K562 (cell line): ENCODE measurements at places on chromosomes 13 and 19.

GRCh38 chr13:111323549-111323948, 3.1 kb downstream of the TEX29 start:
- DNase-seq = no peak

DNA sequence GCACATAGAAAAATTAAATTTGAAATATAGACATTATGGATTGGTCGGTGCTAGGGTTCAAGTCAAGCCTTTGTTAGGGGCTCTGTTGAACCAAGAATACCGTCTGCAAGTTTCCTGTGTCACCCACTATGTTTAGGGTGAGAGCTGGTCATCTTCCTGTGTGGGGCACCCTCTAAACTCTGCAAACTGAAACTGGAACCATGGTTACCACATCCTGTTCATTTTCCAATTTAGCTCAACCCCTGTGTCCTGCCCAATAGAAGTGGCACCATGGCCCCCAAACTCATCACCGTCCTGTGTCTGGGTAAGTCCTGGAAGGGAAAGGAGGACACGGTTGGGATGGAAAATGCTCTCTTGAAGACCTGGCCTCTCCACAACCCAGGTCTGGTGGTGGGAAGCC, 29.9 kb downstream of the LAIR2 start:
- no peak for DNase-seq

DNA sequence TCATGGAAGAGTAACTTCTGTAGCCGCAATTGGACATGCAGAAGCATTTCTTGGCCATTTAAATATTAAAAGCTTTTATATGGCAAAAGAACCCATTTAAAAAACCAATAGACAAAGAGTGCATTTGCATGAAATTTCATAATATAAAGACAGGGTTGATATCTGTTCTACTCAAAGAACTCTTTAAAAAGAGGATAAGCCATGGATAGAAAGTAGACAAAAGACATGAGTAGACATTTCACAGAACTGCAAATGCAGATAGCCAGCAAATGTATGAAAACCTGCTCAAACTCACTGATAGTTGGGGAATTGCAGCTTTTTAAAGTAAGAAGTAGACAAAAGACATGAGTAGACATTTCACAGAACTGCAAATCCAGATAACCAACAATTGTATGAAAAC, 218.1 kb downstream of the SHISA2 start:
- no peak for DNase-seq

GRCh38 chr13:26254583-26255111, 718 bp downstream of the CDK8 start:
- peak; percentile 42 for DNase-seq
